ENCODE measurements at places on chromosomes 5 and 9.

- DNase-seq: no peak
Measured at GRCh38 chr5:118946138-118946800, 42.1 kb downstream of the DTWD2 start.

DNA sequence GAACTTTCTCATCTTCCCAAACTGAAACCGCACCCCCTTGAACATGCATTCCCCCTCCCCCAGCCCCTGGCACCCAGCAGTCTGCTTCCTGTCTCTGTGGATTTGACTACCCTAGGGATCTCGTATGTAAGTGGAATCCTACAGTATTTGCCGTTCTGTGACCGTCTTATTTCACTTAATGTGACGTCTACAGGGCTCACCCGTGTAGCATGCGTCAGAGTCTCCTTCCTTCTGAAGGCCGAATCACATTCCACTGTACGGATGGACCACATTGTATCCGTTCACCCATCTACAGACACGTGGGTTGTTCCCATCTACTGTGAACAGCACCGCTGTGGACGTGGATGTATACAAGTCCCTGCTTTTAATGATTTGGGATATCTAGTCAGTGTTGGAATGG, 4.5 kb downstream of the PRRX2 start:
- no peak for DNase-seq

GRCh38 chr5:138964647-138965201, 89.6 kb upstream of the LRRTM2 start:
- DNase-seq: no peak

GRCh38 chr9:18237776-18238175, 236.2 kb upstream of the ADAMTSL1 start:
- no peak for DNase-seq

- DNase-seq: no peak
Measured at GRCh38 chr9:101393135-101393534, 5.3 kb downstream of the MRPL50 start.

GRCh38 chr9:113508111-113508749, 44.7 kb downstream of the RGS3 start:
- no peak for DNase-seq

- DNase-seq: no peak
Measured at GRCh38 chr5:143446535-143447226, 43.2 kb upstream of the NR3C1 start.

- DNase-seq: no peak
Measured at GRCh38 chr9:113274474-113275156, 757 bp downstream of the CDC26 start.

DNA sequence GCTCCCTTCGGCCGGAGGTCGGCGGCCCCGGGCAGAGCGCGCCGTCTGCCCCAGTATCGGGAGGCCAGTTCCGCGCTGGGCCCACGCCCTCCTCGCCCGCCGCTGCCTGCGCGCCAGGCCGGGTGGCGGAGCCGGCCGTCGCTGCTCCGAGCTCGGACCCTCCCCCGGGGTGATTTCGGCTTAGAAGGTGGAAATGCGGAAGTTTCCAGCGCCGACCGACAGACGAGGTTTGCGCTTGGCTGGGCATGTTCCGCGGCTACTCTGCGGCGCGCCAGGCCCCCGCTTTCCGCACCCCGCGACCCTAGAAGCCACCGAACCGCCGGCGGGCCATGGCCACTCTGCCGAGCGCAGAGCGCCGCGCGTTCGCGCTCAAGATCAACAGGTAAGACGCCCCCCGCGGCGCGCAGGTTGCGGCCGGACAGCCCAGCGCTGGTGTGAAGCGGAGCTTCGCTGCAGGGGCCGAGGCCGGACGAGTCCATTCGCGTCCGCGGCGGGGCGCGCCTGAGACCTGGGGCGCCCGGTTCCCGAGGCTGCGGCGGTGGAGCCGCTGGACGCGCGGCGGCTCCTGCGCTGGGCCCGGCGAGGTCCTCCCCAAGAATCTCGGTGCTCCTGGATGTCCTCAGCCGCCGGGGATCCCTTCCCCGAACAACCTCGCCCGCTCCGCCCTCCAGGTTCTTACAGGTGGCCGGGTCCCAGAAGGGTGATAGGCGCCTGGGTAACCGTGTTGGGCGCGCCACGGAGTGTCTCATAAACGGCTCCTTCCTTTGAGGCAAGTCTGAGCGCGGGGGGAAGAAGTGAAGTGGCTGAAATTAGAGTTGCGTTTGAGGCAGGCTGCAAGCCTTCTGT, at the start of gene DOCK8:
DOCK8 (plus strand) TSS at position 218 of the 846 bp plus-strand sequence; CDS start at position 330, 112 bp downstream.
- peak; percentile 59 for DNase-seq

DNA sequence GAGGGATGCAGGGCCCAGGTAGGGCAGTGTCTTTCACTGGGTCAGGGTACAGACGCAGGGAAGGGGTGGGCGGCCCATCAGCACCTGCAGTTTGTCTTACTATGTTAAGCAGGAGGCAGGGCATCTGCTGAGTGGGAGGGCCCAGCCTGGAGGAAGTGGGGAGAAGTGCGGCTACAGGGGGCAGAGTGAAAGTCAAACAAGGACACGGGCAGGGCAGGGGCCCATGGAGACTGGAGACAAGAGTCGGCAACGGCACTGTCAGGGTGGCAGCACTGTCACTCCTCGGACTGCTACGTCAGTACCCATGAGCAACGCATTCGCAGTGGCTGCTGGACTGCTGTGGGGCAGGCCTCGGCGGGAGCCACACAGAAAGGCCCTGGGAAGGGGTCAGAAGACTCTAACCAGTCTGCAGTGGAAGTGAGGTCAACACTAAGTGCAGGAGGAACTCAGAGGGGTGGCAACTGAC, 19.7 kb downstream of the CAMSAP1 start:
- DNase-seq: peak; percentile 52

GRCh38 chr5:43926923-43927322, 323.9 kb downstream of the NNT start:
- DNase-seq: no peak

- no peak for DNase-seq
Measured at GRCh38 chr9:127030814-127031740, 91.4 kb downstream of the ANGPTL2 start.

GRCh38 chr9:92726971-92727715, 37.5 kb downstream of the BICD2 start:
- DNase-seq: no peak

- DNase-seq: no peak
Measured at GRCh38 chr5:168578538-168579487, at the start of gene PANK3. PANK3 (minus strand) TSS chr5:168579368; CDS start chr5:168579283, 85 bp downstream.

GRCh38 chr9:115988701-115989100, 164.9 kb upstream of the PAPPA start:
- DNase-seq: no peak

DNA sequence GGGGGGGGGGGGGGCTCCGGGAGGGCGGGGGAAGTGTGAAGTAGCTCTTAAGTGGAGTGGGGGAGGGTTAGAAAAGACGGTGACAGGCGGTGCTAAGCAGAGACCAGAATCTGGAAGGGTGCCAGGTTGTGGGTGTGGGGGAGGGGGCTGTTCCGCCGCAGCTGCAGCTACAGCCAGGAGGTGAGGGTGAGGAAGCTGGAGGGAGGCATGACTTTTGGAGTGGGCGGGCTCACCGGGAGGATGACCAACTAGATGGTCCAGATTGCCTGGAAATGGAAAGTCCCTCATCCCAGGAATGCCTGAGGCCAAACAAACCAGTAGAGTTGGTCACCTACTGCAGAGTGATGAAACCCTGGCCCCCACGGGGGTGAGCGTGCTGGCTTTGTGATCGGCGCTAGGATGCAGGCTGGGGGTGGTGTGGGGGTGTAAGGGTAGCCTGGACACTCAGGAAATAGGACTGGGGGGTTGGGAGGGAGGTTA, 158.1 kb upstream of the SHB start:
- DNase-seq: peak; percentile 55

DNA sequence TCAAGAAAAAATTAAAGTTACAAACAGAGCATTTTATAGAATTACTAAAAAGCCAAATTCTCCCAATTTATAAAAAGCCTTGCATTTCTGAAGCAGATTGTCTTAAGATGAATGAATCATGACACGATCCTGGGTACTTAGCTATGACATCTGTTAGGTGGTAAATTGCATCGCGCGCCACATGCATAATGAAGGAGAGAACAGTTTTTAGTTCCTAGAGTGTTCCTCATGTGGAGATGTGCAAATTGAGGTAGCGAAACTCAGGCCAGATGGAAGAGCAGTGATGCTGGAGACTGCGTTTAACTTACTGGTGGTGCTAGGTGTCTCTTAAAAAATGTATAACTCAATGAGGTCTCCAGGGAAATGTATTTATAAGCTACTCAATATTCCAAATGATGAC, 516.1 kb downstream of the EFNA5 start:
- no peak for DNase-seq

GRCh38 chr9:72477930-72478518, 43.4 kb upstream of the TMC1 start:
- DNase-seq: no peak

DNA sequence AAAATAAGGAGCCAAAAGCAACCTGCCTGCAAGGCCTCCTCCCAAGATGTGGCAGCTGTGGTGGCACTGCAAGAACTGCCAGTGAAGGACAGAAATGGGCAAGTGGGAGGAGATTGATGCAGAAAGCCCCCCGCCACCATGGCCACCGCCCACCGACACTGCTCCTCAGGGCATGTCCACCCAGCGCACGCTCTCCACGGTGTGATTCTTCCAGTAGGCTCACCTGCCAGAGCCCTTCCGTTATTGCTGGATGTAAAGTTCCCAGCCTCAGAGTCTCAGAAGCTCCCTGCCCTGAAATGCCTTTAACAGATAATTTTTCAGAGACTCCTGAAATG, 155.2 kb upstream of the PHYKPL start:
- no peak for DNase-seq

GRCh38 chr9:37033682-37034304, at the start of gene PAX5:
PAX5 (minus strand) TSS chr9:37034268; CDS start chr9:37034031, 237 bp downstream.
- DNase-seq: no peak

GRCh38 chr9:26326563-26326962, 566.0 kb downstream of the CAAP1 start:
- DNase-seq: no peak

DNA sequence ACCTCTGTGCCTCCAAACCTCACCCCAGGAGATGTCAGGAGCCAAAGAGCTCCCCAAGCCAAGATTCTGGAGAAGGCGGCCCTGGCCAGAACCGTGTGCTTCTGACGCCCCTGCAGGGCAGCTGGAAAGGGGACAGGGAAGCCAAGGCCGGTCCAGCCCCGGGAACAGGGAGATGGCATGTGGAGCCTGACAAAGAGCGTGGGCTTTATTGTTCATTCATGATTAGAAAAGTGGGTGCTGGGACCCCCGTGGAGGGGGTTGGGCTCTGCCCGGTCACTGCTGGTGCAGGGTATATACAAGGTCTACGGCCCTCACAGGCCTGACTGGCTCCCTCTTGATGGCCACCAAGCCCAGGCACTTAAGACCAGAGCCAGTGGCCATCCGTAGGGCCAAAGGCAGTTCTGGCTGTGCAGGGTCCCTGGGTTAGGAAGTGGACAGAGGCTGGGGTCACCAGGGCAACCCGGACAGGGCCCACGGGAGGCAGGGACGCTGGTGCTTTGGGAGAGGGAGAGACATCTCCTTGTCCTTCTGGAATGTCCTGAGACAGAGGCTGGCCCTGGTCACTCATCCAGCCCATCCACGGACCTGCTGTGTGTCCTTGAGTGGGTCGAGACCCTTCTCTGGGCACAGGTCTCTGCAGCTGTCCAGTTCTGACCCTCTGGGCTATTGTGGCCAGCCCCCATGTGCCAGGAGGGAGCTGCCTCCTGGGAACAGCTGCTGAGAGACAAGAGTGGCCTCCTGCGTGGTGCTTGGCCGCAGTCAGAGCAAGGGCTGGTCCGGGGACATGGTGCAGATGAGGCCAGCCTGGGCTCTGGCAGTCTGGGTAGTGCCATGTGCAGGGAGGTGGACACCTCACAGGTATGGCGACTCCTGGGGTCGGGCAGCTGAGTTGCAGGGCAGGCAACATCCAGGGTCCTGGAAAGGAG, 12.5 kb downstream of the NINJ1 start:
- peak; percentile 11 for DNase-seq

GRCh38 chr5:137699336-137700281, 36.3 kb downstream of the KLHL3 start:
- no peak for DNase-seq

DNA sequence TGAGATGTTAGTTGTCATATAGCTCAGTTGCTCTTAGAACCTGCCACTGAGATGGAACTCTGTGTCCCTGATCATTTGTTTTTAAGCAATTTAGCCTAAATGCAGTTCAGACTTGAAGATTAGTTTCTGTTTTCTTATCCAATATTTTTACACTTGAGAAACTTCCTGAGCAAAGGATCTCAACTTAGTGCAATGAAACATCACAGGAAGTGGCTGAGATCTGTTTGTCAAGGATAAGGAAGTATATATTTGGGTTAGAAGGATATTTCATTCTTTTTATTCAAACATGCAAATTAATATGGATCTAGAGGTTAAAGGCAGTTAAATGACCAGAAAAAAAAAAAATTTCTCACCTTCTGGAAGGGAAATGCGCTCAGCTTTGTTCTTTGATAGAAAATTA, 19.7 kb upstream of the F2R start:
- DNase-seq: no peak

DNA sequence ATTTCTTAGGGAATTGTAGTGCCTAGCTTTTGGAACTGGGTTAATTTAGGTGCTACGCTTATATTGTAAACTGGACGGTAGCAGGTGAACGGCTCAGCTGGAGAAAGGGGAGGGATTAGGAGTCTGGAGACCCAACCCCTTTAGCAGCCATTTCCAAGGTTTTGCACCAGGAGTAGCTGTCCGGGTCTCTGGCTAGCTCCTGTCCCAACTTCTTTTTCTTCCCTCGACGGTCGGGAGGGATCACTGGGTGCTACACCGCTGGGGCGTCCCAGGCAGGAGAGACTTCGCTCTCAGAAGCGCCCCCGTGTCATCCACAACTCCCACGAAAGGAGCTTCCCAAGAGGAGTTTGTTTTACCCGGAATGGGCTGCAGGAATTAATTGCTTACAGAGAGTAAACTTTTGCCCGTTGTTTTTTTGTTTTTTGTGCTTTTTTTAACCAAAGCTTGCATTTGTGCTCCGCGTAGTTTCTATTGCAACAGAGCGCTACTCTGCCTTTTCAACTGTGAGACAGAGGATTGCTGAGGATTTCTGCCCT, 1640.9 kb upstream of the C9orf72 start:
- no peak for DNase-seq

DNA sequence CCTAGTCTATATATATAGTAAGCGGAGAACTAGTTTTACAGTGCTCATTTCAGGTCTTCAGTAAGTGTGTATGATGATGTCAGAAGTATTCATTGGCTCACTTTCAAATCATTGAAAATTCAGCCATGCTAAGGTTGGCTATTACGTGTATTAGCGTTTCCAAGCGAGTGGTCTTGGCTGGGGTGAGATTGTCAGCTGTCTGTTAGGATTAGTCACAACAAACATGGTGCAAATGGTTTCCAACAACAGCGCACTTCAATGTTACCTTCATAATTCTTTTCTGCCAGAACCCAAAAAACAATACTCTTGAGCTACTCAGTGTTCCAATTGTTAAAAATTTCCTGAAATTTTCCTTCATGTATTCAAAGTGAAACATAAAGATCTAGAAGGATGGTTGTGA, 283.0 kb downstream of the AOPEP start:
- no peak for DNase-seq

GRCh38 chr5:54470128-54470527, 14.6 kb downstream of the HSPB3 start:
- no peak for DNase-seq

GRCh38 chr9:34328500-34328986, 525 bp downstream of the KIF24 start:
- no peak for DNase-seq
